ENCODE measurements at places on chromosomes 2 and 18.

GRCh38 chr2:237359894-237360780 lies 53.8 kb downstream of the COL6A3 start:
- no peak for DNase-seq

- DNase-seq, result no peak
These were observed 33.8 kb downstream of the CCDC93 start for GRCh38 chr2:117979911-117980701.

GRCh38 chr2:213678437-213679218 lies 394.4 kb downstream of the SPAG16 start:
- DNase-seq, result no peak

- DNase-seq, result no peak
These were observed 1142.3 kb upstream of the FANCL start for GRCh38 chr2:59383473-59383872.

DNA sequence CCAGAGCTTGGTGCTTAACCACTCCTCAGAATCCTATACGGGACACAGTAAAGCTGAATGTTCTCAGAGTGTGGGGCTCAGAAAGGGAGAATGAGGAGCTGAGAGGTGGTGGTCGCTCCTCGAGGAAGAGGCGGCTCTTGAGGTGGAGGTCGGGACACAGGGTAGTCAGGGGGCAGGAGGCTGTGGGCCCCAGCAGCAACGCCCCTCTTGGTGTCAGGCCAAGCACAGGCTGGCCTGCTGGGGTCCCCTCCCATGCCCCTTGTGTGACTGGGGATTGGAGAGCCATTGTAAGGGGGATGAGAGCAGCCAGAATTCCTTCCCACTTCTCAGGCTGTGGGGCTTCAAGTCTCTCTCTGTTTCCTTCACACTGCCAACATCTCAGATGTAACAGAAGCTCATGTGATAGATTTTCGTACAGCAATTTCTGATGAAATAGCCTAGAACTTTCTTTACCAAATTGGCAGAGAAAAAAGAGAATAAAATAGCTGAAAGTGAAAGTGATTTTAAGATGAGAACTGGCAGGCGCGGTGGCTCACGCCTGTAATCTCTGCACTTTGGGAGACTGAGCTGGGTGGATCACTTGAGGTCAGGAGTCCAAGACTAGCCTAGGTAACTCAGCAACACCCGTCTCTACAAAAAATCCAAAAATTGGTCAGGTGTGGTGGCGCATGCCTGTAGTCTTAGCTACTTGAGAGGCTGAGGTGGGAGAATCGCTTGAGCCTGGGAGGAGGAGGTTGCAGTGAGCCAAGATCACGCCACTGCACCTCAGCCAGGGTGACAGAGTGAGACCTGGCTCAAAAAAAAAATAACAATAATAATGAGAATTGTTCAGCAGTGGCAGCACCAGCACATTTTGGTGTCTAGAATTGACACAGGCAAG lies 61.1 kb upstream of the RPL31 start:
- no peak for DNase-seq

GRCh38 chr2:52341732-52342131 lies 1309.8 kb upstream of the NRXN1 start:
- DNase-seq, result no peak

GRCh38 chr2:76415821-76416220 lies 705.1 kb upstream of the GCFC2 start:
- DNase-seq, result no peak

DNA sequence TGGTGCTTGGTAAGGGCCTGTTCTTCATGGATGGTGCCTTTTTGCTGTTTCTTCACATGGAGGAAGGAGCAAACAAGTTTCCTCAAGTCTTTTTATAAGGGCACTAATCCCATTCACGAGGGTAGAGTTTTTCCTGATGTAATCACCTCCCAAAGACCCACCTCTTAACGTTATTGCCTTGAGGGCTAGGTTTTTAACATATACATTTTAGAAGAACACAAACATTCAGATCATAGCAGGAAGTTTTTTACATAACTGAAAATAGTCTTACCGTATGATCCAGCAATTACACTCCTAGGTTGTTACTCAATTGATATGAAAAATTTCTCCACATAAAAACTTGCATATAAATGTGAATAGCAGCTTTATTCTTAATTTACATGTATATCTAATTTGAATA lies 976.3 kb downstream of the DSC3 start:
- DNase-seq, result no peak

DNA sequence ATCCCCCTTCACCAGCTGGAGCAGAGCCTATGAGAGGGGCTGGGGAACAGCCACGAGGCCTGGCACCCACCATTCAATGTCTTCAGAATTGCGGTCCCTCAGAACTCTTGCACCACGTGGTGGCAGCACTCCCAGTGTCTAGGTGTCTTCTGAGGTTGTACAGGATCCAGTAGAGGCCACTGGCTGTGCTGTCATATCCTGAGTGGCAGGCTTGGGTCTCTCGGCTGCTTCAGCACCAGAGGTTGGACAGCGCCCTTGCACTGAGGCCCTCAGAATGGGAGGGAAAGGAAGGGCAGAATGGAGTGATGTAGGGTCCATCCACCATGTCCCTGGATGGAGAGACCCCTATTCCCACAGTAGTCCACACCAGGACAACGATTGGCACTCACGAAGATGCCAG lies 112.0 kb upstream of the TEKT4 start:
- no peak for DNase-seq
